Ovary (tissue), 10 donors: ENCODE measurements at places on chromosomes 13 and 19. TPM values are rescaled to one million over a fixed set of nuclear protein-coding genes. Genes with fewer than 3 reads are reported as not detected.

Gene DIAPH3
- 0.37 TPM for total RNA-seq

Gene MBD3L1
- total RNA-seq, result not detected

Gene MUC16
- total RNA-seq, result 1.6 TPM

Gene ZNF555
- total RNA-seq, result 4.5 TPM

Gene GGACT
- total RNA-seq, result 7.4 TPM

Gene KIR3DL2
- total RNA-seq, result not detected

Gene CADM4
- 8.2 TPM for total RNA-seq

Gene LRRC4B
- 1.4 TPM for total RNA-seq

Gene CD37
- 2.9 TPM for total RNA-seq

Gene ZNF583
- 5.9 TPM for total RNA-seq

Gene PRX
- total RNA-seq, result 2.8 TPM

DNA sequence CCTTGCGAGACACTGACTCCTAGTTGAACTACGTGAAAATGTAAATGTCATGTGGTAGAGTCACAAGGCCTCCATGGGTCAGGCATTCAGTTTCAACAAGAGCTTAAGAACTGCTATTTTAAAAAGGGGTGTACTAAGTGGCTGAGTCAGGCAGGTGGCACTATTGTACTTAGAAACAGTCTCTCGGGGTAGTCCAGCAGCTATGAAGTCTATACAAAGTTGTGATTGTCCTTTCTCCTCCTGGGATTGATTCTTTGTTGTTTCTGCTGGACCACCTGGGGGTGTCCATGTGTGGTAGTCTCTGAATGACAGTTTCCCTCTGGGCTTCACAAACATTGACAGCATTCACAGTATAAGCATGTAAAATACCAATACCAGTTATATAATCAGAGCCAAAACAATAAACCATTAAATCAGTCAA is 33.0 kb downstream of the UGGT2 start:
- no peak for DNase-seq

DNA sequence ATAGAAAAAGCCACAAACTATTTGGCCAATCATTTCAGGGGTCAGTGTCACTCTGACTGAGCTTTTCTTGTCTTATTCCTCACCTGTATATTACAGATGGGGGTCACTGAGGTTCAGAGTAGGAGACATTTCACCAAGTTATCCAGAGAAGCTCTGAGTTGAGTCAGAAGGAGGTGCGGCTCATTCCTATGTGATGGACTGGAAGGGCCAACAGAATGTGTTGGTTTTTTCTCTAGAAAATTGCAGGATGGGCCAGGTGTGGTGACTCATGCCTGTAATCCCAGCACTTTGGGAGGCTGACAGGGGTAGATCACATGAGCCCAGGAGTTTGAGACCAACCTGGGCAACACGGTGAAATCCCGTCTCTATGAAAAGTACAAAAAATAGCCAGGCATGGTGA is 24.5 kb upstream of the ZNF83 start:
- no peak for DNase-seq

DNA sequence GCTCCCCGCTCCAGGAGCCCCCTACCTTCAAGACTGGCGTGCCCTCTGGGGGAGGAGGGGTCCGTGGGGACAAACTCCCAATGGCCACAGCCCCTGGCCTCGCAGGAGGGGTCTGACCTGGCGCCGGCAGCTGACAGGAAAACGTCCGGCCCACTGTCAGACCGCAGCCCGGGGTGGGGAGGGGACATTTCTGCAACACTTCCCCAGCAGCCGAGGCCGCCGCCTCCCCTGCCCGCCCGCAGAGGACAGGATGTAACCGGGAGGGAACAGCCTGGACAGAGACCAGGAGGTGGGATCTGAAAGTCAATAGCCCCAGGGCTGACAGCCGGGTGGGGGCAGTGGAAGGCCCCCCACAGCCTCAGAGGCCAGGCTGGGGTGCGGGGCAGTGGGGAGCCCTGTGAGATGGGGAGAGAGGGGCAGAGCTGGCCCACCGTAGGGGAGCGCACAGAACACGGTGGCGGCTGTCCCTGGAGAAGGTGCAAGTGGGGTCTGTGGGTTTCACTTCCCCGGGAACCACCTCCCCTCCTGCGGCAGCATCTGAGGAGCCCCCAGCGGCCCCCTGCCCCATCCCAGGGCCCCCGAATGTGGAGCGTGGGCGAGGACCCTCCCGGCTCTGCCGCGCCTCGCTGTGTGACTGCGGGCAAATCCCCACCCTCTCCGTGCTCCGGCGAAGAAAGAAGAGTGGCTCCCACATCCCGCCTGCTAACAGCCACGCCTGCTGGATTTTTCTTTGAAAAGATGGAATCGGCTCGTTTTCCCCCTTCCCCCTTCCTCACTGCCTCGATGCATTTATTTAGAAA is at the start of gene PEAK3:
Gene PEAK3, minus strand, starts transcription at position 114 of the 800 bp plus-strand sequence. CDS start 1,244 bp downstream, outside the sequence.
- DNase-seq, result peak; percentile 53

DNA sequence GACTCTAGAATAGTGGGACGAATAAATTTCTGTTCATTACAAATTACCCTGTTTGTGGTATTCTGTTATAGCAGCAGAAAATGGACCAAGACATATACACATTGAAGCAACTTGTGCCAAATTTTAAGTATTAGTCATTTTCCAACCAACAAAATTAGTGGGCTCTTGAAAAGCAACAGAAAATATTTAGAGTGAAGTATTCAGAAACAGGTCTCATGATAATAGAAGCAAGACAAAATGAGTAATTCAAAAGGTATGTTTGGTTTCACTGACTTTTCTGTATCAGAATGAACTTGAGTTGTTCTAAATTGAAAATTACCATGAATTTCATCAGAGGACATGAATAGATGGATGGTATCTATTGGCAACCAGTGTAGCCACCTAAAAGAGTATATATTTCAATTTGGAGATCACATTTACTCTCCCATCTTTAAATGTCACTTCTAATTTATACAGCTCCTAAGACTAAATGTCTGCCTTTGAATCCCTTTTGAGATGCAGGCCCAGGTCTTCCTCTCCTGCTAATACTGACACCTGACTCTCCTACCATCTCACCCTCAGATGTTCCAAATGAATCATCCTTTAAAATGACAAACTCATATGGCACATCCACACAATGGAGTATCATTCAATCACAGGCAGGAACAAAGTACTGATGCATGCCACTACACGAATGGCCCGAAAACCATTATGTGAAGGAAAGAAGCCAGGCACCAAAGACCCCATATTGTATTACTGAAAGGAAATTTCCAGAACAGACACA is 40.7 kb upstream of the DOCK9 start:
- DNase-seq, result no peak

GRCh38 chr19:33802001-33802400 is 5.3 kb downstream of the KCTD15 start:
- no peak for DNase-seq

DNA sequence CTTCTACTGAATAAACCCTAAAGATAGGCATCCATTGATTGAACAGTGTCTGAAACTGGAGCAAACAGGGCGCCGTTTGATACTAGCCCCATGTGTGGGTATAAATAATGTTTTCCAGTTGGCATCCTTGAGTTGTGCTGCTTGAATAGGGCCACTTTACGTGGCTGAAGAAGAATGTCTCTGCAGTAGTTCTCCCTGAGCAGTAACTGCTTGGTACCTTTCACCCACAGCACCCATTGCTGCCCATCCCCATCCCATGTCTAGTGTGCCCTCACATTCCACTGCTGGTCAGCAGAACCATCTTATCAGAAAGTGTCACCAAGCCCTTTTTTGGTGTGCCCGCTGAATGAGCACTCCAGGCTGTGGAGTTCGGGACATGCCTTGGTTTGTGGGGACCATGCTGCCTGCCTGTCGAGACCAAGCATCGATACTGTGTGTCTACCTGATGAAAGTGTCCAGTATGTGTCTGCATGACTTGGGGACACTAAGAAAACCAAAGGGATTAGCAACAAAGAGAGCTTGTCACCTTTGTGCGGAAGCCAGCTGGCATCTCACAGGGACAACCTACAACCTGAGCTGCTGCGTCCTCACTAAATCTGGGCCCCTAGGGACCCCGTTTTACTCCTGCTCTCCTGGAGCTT is 162.0 kb downstream of the TM9SF2 start:
- DNase-seq, result no peak

DNA sequence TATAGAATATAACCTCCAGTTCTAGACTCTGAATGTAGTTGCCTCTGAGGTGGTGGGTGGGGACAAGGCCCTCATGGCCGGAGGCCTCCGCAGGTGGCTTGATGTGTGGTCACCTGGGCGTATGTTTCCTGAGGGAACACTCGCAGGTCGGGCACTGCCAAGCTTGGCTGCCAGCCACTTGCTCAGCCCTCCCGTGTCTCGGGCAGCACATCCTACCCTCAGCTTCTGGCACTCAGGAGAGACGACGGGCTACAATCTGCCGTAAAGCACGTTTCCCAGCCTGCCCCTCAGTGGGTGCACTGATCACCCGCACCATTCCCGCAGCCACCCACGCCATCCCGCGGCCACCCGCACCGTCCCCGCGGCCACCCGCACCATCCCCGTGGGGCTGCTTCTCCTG is 15.2 kb downstream of the THOP1 start:
- DNase-seq, result no peak

DNA sequence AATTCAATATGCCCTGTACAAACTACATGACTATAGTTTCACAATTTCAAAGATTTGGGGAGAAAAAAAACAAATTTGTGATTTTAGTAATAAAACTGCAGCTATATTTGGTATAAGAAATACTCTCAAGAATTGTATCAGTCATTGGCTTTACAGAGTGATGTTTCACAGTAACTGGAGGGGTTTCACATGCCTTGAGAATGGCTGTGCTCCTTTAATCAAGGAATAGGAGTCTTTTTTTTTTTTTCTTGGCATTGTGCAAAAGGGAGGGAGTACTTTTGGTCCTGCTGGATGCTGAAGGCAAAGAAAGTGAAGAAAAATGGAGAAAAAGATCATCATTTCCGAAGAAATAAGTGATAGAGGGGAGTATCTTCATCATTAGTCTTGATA is 6.8 kb downstream of the ZNF507 start:
- no peak for DNase-seq

GRCh38 chr19:38319421-38320258 is at the start of gene KCNK6:
KCNK6 (plus strand) TSS chr19:38319845; CDS start chr19:38319951, 106 bp downstream.
- DNase-seq, result peak; percentile 73

DNA sequence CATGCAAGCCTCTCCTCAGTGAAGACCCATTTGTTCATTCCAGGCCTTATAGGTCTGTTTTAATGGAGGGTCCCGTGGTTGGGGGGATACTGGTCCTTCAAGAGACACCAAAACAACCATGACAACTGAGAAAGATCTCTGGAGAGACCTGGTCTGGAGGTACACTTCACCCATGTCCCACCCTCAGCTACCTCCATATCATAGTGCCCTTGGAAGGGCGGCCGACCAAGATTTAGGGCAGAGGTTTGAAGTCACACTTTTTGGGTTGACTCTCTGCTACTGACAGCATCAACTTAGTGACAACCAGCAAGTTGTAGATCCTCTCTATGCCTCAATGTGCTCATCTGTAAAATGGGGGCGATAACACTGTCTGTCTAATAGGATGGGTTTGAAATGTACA is 177.3 kb downstream of the TSHZ3 start:
- DNase-seq, result no peak

DNA sequence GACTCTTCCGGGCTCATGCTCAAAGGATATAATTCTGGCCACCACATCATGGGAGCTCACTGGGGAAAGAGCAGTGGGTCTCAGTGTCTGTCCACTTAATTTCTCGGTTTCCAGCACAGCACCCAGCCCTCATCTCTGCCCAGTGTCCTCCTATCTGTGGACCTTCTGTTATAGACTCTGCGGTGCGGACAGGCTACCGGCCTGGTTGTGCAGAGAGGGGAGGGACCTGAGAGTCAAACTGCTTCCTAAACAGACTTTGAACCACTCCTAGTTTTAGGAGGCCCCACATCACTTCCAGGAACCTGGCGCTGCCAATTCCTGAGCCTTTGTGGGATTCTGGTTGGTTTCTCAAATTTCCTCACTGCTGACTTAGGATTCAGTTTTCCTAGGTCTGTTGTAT is 59.8 kb upstream of the MED4 start:
- no peak for DNase-seq
